ENCODE measurements at places on chromosomes 1 and 21.

DNA sequence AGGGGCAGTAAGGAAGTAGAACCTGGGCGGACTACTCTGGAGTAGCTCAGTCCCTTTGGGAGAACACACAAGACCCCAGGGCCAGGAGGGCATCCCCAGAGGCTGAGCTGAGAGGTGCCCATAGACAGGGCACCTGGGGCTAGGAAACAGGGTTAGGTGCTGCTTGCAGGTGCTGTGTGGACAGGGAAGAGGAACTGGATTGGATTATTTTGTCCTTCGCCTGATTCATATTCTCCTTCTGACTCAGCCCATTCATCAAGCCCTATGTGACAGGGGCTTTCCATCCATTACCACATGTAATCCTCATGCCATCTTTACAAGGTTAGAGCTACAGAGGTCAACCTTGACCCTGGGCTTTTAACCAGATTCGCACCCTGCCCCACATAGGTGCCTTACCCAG, 183.9 kb downstream of the C1orf94 start:
- DNase-seq, result no peak

DNA sequence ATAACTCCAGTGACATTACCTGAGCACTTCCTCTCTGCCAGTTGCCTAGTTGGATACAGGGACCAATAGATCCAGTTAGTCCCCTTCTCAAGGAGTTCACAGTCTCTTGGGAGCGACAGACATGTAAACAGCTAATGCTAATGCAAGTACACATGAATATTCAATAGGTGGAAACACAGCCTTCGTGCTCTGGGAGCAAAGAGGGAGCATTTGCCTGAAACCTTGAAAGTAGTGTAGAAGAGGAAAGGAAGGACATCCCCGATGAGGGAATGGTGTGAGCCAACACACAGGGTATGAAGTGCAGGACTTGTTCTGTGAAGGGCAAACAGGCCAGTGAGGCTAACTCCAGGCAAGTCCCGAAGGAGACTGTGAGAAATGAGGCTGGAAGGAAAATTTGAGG, 3.8 kb upstream of the TMEM222 start:
- no peak for DNase-seq

DNA sequence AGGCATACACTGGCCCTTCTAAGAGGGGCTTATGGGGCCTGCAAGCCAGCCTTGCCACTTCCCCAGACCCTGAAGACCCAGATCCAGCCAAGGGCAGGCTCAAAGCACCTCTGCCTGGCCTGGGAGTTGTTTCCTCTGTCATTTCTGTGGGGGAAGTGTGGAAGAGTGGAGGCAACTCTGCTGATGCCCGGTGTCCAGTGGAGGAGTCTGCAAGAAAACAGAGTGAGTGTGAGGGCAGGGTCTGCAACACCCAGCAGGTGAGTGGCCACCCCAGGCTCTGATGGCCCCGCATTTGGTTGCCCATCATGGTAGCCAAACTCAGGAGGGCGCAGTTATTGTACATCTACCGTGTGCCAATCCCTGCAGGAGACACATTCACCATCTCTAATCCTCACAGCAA, 8.4 kb downstream of the CLEC20A start:
- no peak for DNase-seq

GRCh38 chr1:19799230-19800075, at the start of gene TMCO4:
TSS of gene TMCO4 (minus strand) at chr1:19799916. CDS start at chr1:19780758, 19,158 bp downstream.
- no peak for DNase-seq
